CD4-positive, CD25-positive, alpha-beta regulatory T cell (primary cell): ENCODE measurements at places on chromosomes 16 and 17. TPM values are rescaled to one million over a fixed set of nuclear protein-coding genes. Genes with fewer than 3 reads are reported as not detected.
A peak's percentile ranks its signal among the peaks of the same experiment; 100 is the strongest.

GNPTG gene
- total RNA-seq: 44.1 TPM

YBX2 gene
- not detected for total RNA-seq

SLC6A2 gene
- total RNA-seq: not detected

ZDHHC1 gene
- total RNA-seq: not detected

KRT9 gene
- total RNA-seq: not detected

TLCD2 gene
- 0.35 TPM for total RNA-seq

TAT gene
- total RNA-seq: not detected

NPIPA2 gene
- total RNA-seq: 0.86 TPM

TVP23A gene
- total RNA-seq: 0.20 TPM

GDPD3 gene
- total RNA-seq: 26.7 TPM

- no peaks in the 10 kb centered on the region for H3K4me1 ChIP-seq
- no peak for DNase-seq
- no peaks in the 10 kb centered on the region for H3K36me3 ChIP-seq
- H3K4me3 ChIP-seq: no peak overlapping the region
Measured at GRCh38 chr17:74343526-74344284, 17.7 kb downstream of the KIF19 start.

GRCh38 chr16:87515475-87516330, 22.9 kb upstream of the ZCCHC14 start:
- no peaks in the 10 kb centered on the region for H3K36me3 ChIP-seq
- no peaks in the 10 kb centered on the region for H3K4me1 ChIP-seq
- no peak overlapping the region for H3K4me3 ChIP-seq
- no peaks in the 10 kb centered on the region for H3K27me3 ChIP-seq
- H3K27ac ChIP-seq: no peak overlapping the region

DNA sequence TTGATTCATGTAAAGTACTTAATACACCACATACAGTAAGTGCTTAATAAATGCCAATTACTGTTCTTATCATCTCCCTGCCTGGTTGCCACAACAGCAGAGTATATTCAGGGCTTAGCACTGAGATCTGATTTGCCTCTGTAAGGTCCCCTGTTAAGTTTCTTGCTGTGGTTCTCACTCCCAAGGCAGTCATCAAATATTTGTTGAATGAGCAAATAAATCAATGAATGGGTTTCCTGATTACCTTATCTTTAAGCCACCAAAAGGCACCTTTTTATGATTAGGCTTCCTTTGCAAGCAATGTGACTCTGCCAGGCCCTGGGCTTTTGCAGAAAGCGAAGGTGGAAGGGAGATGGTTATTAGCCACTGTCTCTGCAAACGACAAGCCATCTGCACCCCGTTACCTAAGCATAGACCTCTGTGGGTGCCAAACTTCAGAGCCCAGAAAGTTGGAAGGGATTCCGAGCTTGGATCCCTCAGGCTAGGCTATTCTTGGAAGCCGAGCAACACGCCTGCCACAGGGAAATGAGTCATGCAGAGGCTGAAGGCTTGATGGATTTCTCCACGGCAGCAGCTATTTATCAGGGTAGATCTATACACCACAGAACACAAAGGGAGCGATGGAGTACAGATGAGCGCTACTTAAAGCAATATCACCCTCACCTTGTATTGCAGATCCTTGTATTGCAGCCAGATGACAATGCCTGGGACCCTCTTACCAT, 102.0 kb downstream of the GRIN2A start:
- DNase-seq: no peak
- no peaks in the 10 kb centered on the region for H3K4me1 ChIP-seq
- no peaks in the 10 kb centered on the region for H3K27me3 ChIP-seq
- no peak overlapping the region for H3K4me3 ChIP-seq

GRCh38 chr16:29983420-29984136, 9.9 kb downstream of the TAOK2 start:
- no peaks in the 10 kb centered on the region for H3K4me1 ChIP-seq
- H3K27me3 ChIP-seq: no peaks in the 10 kb centered on the region
- H3K4me3 ChIP-seq: no peak overlapping the region
- H3K27ac ChIP-seq: no peak overlapping the region
- no peak for DNase-seq
- H3K36me3 ChIP-seq: peaks cover 81% of the 10 kb centered on the region

DNA sequence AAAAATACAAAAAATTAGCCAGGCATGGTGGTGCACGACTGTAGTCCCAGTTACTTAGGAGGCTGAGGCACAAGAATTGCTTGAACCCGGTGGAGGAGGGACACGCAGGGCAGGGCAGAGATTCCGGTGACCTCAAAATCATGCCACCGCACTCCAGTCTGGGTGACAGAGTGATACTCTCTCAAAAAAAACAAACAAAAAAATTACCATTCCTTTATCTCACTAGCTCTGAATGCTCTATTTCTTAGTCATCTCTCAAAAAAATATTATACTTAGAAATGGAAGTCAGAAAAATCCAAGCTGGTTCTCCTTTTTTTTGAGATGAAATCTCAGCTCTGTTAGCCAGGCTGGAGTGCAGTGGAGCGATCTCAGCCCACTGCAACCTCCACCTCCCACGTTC, 40.8 kb downstream of the SPOP start:
- no peak overlapping the region for H3K27ac ChIP-seq
- peaks cover 12% of the 10 kb centered on the region for H3K36me3 ChIP-seq
- no peak for DNase-seq
- H3K27me3 ChIP-seq: no peaks in the 10 kb centered on the region

GRCh38 chr16:25855063-25855462, 163.3 kb downstream of the HS3ST4 start:
- H3K27me3 ChIP-seq: peaks cover 4% of the 10 kb centered on the region
- H3K4me1 ChIP-seq: no peaks in the 10 kb centered on the region
- DNase-seq: no peak
- H3K36me3 ChIP-seq: no peaks in the 10 kb centered on the region

DNA sequence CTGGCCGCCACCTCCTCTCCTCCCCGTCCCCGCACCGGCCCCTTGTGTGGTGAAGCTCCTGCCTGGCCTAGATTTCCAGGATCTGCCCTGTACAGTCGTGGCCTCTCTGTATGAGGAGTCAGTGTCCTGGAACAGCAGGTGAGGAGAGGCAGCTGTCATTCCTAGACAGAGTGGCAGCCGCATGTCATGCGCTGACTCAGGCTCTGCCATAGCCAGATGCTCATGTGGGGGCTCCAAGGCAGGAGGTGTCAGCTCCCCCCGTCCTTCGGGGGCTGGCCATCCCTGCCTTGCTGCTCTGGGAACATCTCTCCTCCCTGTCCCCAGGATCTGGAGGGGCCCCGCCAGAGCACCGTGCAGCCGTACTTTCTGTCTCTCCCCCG, 60.4 kb downstream of the BAIAP2 start:
- no peaks in the 10 kb centered on the region for H3K36me3 ChIP-seq
- peaks cover 34% of the 10 kb centered on the region for H3K4me1 ChIP-seq
- H3K27ac ChIP-seq: peak overlapping the region; percentile 69
- no peak overlapping the region for H3K4me3 ChIP-seq
- H3K27me3 ChIP-seq: no peaks in the 10 kb centered on the region
- DNase-seq: no peak

GRCh38 chr17:4527566-4528125, 27.5 kb downstream of the MYBBP1A start:
- H3K4me3 ChIP-seq: no peak overlapping the region
- H3K27me3 ChIP-seq: no peaks in the 10 kb centered on the region
- H3K4me1 ChIP-seq: no peaks in the 10 kb centered on the region

DNA sequence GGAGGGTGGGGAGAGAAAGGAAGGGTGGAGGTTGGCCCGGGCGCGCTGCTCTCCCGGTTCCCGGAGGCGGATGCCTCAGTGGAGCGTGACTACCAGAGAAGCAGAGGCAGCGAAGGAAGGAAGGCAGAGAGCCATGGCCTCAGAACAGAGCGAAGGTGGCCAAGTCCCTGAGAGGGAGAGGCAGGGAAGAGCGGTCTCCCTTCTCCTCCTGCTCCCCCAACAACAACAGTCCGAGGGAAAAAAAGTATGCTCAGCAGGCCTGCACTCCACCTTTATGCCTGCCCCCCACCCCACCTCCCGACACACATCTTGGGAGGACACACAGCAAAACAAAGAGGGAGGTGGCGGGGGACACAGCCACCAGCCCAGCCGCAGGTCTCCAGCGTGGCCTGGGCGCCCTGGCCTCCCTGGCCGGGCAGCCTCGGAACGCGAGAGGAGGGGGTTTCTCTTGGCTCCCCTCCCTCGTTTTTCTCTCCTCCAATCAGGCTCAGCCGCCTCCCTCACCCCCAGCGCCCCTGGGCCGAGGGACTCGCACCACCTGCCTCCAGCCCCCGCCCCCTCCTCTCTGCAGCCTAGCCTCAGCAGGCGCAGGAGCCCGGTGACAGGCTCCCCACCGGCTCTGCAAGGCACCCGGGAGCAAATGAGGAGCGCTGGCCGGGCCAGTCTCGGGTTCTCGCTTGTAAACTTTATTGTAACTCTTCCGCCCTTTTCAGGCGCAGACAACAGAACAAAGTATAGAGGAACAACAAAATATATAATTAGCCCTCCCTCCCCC, 1.1 kb upstream of the HOXB7 start:
- H3K27me3 ChIP-seq: peaks cover 27% of the 10 kb centered on the region
- DNase-seq: no peak
- peaks cover 58% of the 10 kb centered on the region for H3K4me1 ChIP-seq

DNA sequence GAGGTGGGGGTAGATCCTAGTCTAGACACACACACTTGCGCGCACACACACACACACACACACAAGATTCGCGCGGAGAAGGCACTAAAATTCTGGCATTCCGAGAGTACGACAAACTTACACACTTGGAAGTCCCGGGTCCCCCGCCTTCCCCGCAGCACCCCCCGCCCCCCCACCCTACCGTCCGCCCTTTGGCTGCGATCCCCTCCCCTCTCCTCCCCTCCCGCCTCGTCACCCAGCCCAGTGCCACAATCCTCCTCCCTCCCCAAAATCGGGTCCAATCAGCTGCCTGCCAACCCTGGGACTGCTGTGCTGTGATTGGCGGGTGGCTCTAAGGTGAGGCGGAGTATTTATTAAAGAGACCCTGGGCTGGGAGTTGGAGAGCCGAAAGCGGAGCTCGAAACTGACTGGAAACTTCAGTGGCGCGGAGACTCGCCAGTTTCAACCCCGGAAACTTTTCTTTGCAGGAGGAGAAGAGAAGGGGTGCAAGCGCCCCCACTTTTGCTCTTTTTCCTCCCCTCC, at the start of gene SOX9:
Gene SOX9, plus strand, starts transcription at position 379 of the 522 bp plus-strand sequence. CDS start 372 bp downstream, outside the sequence.
- no peak for DNase-seq
- no peaks in the 10 kb centered on the region for H3K36me3 ChIP-seq
- H3K27ac ChIP-seq: no peak within 1 kb of the TSS
- no peaks in the 10 kb centered on the region for H3K4me1 ChIP-seq

DNA sequence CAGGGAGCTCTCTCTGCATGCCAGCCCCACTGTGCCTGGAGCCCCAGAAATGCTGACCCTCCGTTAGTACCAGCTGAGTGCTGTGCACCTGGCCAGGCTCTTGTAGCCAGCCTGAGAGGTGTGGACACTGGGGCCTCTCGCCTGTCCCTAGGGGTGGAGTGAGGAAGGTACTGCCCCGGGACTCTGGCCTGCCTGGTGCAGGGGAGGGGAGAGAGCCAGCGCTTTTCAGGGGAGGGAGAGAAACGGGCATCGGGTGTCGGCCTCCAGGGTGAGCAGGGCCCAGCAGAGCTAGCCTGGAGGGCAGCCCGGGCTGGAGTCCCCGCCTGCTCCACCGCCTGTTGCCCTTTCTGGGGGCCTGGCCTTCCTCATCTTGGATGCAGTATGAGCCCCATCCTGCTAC, 13.1 kb downstream of the MAP2K3 start:
- no peak overlapping the region for H3K27ac ChIP-seq
- peaks cover 54% of the 10 kb centered on the region for H3K36me3 ChIP-seq
- H3K4me1 ChIP-seq: no peaks in the 10 kb centered on the region
- no peaks in the 10 kb centered on the region for H3K27me3 ChIP-seq

- H3K4me1 ChIP-seq: no peaks in the 10 kb centered on the region
- no peaks in the 10 kb centered on the region for H3K36me3 ChIP-seq
- H3K27ac ChIP-seq: no peak overlapping the region
- DNase-seq: no peak
- no peaks in the 10 kb centered on the region for H3K27me3 ChIP-seq
Measured at GRCh38 chr16:20791923-20792612, 14.2 kb downstream of the ERI2 start.

DNA sequence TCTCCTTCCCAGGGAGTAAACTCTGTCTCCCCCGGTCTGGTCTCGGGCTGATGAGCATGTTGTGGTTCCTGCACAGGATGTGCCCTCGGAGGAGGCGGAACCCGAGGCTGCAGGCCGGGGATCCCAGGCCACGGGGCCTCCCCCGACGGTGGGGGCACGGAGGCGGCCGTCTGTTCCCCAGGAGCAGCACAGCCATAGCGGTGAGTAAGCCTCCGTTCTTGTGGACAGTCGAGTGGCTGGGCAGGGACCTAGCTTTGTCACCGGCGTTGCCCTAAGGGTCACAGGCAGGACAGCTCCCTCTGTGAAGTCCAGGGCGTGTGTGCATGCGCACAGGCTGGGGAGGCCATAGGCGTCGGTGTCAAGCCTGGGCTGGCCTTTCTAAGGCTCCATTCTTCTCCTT, 3.5 kb downstream of the ZNF213 start:
- peaks cover 18% of the 10 kb centered on the region for H3K4me1 ChIP-seq
- H3K27me3 ChIP-seq: no peaks in the 10 kb centered on the region
- no peak overlapping the region for H3K4me3 ChIP-seq
- no peak overlapping the region for H3K27ac ChIP-seq

DNA sequence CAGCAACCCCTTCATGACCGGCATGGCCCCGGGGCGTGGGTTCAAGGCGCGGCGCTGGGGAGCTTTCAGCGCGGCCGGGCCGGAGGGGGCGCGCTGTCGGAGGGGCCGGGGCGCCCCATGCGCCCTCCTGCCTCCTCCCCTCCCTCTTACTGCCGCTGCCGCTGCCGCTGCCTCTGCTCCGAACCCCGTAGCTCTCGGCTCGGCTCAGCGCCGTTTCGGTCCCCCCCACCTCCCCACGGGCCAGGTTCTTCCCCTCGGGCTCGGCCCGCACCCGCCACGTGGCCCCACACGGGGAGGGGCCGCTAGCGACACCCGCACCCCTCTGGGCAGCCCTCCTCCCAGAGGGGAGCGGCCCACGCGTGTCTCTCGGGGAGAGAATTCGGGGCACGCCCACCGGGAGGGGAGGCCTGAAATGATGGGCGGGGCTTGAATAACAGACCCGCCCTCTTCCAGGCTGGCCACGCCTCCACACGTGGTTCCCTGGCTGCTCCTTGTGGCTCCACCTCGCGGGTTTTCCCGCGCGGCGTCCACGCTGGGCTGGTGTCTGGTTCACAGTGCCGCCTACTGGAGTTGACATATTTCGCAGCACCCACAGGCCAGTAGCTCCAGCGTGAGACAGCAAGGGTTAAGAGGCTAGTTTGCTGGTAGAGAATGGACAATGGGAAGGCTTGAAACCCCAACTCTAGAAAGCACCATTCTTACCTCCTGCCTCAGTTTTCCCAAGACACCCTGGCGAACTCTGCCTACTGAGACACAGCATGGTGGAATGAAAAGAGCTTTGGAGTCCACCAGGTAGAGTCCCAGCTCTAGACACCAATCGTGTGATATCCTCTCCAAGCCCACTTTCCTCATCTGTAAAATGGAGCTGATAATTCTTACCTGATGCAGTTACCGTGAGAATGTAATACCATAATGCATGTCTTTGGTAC, at the start of gene KCNH4:
Gene KCNH4, minus strand, starts transcription at position 221 of the 929 bp plus-strand sequence. Its CDS starts 197 bp downstream, at position 24.
- no peak within 1 kb of the TSS for H3K27ac ChIP-seq
- peak; percentile 89 for DNase-seq
- no peaks in the 10 kb centered on the region for H3K27me3 ChIP-seq
- peaks cover 54% of the 10 kb centered on the region for H3K4me1 ChIP-seq
